ENCODE measurements at places on chromosomes 12 and 14.

DNA sequence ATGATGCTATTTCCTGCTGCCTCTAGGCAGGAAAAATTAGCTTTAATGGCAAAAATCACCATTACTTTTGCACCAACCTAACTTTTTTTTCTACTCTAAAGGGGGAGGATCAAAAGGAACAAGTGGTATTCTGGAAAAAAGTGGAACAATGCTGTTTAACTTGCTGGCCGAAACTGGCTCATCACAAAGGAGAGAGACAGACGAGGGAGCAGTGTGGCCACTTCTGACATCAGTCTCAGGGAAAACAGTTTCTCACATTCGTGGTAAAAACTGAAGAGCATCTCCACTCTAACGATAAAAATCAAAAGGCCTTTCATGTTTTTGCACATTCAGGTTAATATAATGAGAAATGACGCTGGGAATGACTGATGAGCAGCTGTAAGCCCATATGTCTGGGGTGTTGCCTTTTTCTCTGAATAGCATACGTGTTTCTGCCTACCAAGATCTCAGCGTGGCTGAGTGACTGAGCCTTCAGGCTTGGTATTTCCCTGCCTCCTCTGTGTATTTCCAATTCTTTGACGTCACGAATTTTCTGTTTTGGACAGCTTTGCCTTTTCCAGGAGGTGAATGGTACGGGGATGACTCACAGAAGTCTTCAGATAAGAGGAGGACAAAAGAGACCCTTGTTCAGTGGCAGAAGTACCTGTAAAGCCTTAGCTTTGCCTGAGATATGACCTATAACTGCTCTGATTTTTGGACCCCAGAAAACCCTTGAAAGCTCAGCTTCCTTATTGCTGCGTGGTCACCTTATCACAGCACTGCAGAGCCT, 358.8 kb downstream of the GLT1D1 start:
- no peak for DNase-seq

GRCh38 chr12:63223128-63223527, 72.1 kb upstream of the AVPR1A start:
- DNase-seq, result no peak

DNA sequence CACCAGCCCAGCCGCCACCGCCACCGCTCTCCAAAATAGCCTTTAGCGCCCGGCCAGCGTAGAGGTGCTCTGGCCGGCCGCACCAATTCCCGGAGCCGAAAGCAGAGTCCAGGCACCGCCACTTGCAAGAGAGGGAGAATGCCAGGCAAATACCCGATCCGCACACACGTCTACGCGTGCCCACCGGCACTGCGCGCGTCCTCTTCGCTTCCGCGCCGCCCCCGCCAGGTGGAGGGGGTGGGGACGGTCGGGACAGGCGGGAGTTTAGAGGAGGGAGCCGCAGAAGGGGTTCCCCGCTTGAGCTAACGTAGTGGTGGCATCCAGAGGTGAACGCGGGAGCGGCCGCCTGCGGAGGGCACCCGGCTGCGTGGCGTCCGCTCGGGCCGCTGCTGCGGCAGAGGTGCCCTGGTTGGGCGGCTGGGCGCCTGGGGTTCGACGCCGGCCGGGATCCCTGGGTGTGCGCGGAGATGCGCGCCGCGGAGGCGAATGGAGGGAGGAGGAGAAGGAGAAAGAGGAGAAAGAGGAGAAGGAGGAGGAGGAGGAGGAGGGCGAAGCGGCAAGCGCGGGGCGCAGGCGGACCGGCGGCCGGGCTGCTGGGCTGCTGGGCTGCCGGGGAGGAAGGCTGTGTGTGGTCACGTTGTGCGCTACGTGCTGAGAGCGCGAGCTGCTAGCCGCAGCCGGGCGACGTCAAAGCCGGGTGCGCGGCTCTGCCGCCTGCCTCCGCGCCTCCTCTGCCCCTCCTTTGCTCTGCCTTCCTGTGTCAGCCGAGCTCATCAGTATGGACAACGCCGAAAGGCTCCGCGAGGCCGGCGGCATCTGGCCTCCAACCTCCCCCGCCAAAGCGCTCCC, at the start of gene MDGA2:
TSS of gene MDGA2 (minus strand) at position 140 of the 849 bp plus-strand sequence.
- DNase-seq, result no peak

DNA sequence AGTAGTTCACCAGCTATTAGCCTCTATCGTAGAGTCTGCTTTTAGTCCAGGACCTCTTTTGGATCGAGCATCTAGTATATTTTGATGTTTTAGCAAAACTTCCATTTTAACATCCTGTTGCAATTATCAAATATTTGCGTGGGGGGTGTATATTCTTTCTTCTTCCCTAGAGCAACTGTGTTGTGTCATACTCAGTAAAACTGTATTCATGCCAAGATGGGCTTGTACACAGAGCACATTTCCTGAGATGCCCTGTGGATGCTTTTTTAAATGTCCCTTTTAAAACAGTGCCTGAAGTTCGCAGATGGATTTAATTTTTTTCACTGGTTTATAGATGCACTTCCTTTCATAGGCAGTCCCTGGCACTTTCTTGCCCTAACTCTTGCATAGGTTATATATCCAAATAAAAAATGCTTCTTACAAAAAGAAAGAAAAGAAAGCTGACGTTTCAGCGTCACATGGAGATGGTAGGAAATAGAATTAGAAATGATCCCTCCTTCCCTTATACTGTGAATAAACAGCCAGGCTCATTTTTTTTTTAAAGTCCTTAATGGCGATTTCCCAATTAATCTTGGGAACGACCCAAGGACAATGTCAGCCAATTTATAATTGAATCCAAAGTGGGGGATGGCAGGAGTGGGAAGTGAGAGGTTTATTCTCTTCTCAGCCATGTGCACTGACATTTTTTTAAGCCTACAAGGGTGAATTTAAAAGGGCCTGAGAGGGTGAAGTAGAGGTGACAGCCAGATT, 247.0 kb downstream of the SLC41A2 start:
- DNase-seq, result no peak

- DNase-seq, result no peak
These were observed 1116.9 kb upstream of the TMEM132C start for GRCh38 chr12:127150028-127150427.

- DNase-seq, result no peak
These were observed 265.6 kb upstream of the RGS6 start for GRCh38 chr14:71666571-71667145.

DNA sequence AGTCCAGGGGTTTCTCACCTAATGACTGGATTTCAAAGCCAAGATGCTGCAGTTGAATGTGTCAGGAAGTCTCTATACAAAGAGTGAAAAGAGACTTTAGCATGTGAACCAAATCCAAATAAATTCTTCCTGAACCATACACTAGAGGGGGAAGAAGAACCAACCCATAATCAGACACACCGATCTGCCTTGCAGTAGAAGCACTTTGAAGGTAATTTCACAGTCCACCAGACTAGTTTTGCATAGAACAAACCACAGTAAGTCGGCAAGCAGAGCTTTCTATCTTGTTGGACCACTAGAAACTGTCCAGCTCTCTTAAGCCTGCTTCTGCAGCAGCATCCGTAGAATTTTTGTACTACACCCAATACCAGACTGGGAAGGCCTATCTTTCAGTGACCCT, 39.3 kb downstream of the FIGNL2 start:
- no peak for DNase-seq

DNA sequence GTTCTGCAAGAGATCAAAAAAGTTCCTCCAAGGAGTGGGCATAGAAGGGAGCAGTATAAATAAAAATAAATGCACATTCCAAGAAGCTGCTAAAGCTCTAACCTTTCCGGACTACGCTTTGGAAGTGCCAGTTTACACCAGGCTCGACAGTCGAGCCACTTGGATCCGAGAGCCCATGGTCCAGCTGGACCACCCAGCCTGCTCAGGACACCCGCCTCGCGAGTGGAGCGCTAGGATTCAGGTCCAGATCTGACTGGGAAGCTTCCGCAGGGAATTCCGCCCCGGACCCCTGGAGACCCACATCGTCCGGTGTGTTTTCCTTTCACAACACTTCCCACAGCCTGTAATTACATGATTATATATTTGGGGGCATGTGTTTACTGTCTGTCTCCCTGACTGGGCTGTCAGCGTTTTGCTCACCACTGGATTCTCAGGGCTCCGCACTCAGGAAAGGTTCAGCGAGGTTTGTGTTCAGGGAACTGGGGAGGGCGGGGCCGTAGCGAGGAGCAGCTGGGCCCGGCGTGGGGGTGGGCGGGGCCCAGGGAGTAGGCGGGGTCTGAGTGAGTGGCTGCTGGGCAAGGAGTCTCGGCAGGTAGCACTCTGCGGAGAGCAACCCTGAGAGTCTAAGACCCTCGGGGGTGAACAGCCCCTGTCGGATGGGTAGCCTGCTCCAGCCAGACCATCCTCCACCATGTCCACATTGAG, 52.3 kb upstream of the TMEM263 start:
- DNase-seq, result peak; percentile 45

GRCh38 chr14:72444701-72445100, 449.2 kb downstream of the DPF3 start:
- no peak for DNase-seq

- no peak for DNase-seq
These were observed 25.8 kb downstream of the ACADS start for GRCh38 chr12:120751389-120751788.

DNA sequence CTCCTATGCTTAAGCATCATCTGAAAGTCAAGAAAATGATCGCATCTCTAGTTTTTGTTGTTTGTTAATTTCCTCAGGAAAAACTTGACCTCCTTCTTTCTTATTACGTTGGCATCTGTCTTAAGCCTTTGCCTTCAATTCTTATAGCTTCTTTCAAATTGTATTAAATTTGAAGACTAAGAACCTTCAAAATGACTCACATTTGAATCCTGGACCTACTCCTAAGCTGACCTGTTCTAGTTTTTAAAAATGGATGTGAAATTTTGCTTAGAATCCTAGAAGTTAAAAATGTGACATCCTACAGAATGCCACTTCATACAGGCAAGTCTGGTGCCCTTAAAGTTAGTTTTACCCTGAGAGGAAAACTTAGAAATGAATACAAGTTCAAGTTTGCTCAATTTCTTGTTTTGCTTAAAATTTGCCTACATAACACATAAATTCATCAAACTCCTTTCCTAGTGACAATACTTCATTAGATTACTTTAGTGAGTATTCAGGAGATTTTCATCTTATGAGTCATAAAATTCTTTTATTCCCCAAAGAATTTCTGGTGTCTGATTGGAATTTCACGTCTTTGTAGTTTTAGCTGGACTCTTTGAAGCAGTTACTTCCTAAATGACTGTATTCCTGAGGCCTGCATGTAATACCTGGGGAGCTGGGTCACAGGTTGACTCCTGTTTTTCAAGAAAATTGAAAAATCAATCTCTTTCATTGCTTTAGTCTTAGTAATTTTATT, 152.3 kb downstream of the MSRB3 start:
- DNase-seq, result no peak

DNA sequence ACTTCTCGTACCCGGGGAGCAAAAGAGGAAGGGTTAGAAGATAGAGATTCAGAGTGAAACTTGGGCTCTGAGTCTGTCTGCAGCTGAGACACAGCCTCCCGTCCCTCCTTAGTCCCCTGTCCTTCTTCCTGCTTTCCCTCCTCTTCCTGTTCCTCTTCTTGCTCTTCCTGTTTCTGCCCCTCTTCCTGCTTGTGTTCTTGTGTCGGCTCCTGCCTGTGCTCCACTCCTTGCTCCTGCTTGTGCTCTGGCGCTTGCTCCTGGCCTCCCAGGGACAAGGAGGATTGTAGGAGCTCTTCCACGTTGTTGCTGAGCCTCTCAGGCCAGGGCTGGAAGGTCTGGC, 3.0 kb downstream of the ACRBP start:
- no peak for DNase-seq

DNA sequence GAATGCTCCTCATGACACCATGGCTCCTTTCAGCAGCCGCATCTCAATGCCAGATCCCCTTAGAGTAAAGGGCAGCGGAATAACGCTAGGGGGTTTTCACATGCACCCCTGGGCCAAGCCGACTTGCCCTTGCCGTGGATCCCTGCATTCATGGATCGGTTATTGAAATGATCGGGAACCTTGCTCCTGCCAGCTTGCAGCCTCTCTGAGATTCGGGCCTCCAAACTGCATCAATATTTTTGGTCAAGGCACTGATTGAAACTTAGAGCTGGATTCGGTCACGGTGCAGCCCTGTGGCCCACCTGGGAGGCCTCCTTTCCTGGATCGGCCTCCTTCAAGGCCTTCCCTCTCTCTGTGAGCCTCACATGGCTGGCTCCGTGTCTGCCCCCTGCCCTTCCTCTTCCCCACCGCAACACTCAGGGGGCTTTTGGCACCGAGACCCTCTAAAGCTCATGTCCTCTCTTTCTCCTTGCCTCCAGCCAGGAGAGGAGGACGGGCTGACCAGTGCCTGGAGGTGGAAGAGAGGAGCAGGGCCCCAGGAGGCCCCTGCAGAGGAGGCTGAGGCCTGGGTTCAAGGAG, 1.8 kb downstream of the PTPN6 start:
- DNase-seq, result no peak

GRCh38 chr12:52024845-52025230, 18.1 kb downstream of the TAMALIN start:
- no peak for DNase-seq

DNA sequence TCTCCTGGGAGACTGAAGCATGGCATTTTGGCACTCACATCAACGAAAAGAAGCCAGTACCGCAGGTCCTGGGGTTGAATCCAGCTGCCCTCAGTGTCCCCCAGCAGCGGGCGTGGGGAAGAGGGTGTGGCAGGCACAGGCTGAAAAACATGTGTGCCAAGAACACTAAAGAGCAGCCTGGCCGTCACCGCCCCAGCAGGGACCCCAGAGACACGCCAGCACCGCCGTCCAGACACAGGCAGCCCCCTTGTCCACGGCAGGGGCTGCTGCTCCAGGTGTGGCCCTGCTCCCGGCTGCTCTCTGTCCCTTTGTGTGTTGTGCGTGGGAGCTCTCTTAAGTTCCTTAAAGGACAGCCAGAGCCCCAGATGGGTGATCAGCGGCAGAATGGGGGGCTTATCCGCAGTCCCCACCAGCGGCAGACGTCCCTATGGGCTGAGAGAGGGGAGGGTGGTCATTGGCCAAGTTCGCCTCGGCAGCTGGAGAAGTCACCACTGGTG, 556 bp downstream of the PHETA1 start:
- no peak for DNase-seq

DNA sequence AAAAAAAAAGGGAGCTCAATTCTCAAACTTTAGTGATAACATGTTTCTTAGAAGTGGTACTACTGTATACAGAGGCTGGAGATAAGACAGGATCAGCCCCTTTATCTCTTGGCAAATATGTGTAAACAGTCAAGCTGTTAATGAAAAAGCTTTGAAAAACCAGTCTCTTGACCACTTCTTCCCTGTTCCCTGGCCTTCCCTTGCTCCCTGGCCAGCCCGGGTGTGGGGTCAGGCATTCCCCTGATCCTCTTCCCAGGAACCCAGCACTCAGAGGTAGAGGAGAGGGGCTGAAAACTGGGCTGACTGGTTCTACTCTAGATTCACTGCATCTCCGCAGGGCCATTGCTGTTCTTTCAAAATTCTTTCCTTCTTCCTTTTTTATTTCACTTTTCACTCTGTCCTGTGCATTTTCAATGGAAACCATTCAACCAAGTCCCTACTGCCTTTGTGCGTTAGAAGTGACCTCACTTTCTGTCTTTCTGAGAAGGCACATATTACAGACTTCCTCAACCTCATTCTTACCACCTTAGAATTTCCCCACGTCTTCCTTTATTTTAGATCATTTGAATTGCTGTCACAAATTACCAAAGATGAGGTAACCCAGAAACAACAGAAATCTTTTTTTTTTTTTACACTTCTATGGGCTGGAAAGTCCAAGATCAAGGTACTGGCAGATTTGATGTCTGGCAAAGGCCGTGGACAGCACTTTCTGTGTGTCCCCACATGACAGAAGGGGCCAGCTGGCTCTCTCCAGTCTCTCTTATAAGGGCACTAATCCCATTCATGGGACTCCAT, 5.7 kb downstream of the GNG2 start:
- no peak for DNase-seq
